ENCODE measurements at places on chromosomes 2 and 18.

DNA sequence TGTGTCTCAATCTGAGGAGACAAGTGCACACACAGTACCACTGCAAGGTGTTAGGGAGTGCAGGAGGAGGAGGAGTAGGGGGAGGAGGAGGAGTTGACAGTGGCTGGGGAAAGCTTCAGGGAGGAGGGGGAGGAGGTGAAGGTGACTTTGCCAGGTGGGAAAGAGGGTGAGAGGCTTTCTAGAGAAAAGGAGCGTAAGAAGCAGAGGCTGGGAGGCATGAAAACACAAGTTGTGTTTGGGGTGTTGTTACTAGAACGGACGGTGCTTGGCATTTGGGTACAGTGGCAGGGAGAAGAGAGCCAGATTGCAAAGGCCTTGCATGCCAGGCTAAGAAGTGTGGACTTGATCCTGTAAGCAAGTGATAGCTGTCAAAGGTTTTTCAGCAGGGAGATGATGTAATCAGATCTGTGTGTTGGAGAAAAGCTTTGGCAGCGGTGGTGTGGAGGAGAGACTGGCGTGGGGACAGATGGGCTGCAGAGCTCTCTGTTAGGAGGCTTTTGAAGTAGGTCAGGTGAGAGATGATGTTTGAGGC is 16.2 kb downstream of the TANC1 start:
- no peak for DNase-seq

- DNase-seq, result no peak
Measured at GRCh38 chr2:127552336-127552735, 16.9 kb downstream of the MYO7B start.

DNA sequence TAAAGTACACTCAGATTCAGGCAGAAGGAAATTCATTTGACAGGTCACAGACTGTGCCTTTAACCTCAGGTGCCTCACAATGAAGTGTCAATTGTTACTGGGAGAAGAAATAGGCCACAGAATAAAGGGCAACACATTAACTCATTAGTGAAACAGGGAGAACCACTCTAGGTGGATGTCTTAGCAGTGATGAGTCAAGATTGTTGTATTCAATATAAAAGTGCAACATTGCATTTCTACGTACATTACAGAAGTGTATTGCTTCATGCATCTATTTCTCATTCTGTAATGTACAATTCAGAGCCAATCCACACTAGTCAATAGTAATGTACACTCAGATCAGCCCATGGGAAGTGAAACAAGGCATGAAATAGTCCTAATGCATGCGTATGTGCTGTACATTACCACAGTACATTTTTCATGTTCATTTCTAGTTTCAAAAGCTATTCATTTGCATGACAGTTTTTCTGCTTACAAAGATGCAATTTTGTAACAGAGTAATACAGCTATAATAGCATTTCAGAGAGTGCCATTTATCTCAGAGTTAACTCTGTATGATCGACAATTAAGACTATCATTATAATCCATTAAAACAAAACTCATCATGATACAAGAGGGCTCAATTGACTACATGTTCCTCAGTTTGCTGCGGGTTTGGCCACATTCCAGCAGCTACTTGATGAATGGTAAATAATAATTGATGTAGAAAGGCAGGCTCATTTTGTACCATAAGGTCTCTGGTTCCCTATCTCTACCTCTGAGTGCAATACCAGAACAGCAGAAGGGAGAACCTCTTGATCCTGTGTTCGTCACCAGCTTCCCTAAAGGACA is 12.2 kb upstream of the ARL5A start:
- DNase-seq, result no peak

DNA sequence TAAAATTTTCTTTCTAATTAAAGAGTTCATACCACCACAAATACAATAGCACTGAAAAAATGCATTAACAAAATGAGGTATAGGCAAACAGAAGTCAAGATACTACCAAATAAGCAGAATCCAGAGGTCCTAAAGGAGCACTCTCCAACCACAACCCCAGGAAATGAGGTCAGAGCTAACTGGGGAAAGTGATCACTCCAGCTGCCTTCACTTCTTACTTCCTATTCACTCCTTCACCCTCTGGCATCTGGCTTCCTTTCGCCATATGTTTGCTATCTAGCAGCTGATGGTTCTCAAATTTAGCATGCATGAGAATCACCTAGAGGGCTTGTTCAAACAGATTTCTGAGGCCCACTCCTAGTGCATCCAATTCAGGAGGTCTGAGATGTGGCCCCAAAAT is 212.6 kb upstream of the ACVR2A start:
- DNase-seq, result no peak

DNA sequence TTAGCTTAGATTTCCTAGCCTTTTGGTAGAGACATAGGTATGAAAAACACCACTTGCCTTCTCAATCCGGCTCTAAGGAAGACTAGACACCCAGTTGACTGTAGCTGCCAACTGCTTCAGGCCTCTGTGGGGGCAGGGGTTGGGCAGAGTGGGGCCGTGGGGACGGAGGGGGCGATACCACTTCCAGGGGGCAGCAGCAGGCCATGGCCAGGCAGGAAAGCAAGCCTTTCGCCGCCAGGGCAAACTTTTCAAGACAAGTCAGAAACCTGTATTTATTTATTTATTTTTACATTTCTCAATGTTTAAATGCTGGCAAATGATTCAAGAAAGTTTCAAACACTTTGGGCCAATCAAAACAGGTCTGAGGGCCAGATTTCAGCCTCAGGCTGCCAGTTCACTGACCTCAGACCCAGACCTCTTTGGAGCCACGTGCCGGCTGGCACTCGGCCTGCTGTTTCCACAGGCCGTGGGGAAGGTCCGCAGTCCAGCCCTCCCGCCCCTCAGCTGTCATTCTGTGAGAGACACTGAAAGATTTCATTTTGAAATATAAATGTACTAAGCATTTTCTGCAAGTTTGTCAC is 63.8 kb downstream of the MEX3C start:
- no peak for DNase-seq

DNA sequence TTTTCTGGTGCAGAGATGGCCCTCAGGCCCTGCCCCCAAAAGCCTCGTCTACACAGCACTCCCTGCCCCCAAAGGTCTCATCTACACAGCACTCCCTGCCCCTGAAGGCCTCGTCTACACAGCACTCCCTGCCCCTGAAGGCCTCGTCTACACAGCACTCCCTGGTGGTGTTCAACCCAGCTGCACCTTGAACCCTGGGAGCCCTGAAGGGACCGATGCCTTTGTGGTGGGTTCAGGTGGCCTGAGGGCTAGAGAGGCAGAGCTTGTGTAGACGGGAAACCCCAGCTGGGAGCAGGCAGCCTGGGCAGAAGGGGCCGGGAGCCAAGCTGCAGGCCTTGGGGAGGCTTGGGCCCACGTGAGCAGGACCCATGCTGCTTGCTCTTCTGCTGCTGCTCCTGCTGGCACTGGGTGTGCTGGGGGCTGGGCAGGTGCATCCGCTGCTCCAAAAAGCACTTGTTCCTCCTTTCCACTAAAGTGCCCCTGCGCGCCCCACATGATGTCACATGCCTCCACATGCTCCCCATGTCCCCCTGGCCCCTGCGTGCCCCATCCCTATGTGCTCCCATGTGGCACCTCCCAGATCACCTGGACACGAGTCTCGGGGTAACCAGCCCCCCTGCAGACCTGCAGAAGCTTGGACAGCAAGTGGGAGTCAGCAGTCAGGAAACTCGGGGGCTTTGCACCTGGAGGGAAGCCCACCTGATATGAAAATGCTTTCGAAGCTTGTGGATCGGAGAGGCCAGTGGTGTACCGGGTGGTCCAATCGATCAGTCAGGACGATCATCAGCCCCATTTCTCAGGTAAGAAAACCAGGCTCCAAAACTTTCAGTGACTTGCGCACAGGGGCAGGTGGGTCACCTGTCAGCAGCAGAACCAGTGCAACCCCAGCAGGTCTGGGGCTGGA is 94.9 kb upstream of the CTDP1 start:
- no peak for DNase-seq

- no peak for DNase-seq
Measured at GRCh38 chr2:109636317-109636716, 22.2 kb downstream of the SOWAHC start.

- DNase-seq, result no peak
Measured at GRCh38 chr2:33511141-33511540, 34.7 kb downstream of the RASGRP3 start.

GRCh38 chr2:237304763-237305514 is 109.0 kb downstream of the COL6A3 start:
- no peak for DNase-seq

- no peak for DNase-seq
Measured at GRCh38 chr2:98445177-98445682, 572 bp downstream of the INPP4A start.

DNA sequence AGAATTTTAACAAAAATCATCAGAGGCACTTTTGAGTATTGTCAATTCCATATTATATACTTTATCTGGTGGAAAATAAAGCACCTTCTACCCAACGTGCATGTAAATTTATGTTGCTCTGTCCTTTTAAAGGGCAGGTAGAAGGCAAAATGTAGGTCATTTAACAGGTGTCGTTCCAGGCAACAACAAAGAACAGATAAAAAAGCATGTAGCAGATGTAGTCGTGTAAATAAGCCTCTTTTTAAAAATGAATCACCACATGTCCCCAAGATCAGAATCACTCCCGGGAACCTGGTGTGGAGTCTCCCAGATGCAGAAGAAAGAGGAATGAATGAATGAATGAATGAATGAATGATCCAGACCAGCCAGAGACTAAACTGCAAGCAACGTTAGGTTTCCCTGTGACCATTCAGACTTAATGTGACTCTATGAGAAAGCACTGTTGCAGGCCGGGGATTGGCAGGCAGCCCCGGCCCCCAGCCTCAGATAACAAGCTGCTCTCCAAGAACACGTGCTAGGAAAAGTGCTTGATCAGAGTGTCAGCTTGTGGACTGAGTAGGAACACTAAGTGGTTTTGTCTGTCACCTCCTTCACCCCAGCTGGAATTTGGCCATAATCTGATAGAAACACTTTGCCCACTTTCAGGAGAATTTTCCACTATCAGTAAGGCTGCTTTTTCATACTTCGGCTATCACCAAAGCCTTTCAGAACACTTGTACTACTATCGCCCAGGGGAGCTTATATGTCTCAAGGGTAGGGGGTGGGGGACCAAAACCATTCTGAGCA is 100.6 kb downstream of the CDK15 start:
- no peak for DNase-seq

DNA sequence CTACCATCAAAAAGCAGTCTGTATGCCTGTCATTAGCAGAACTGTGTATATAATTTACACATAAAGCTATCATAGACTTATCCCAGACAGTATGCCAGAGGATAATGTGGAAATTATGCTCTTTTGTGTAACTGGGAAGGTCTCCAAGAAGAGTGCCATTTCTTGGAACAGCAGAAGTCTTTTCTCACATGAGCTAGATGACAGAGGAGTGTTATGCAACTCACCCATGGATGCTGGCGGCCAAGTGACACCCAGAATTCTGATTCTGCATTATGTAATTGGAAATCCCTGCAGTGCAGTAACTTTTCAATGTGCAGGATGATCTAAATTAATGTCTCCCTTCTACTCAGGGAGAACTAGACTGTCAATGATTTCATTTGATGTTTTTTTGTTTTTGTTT is 160.0 kb downstream of the UBE2E3 start:
- no peak for DNase-seq

- DNase-seq, result no peak
Measured at GRCh38 chr2:59206361-59206760, 965.2 kb upstream of the FANCL start.

- no peak for DNase-seq
Measured at GRCh38 chr2:86037141-86037794, 68.4 kb downstream of the POLR1A start.

DNA sequence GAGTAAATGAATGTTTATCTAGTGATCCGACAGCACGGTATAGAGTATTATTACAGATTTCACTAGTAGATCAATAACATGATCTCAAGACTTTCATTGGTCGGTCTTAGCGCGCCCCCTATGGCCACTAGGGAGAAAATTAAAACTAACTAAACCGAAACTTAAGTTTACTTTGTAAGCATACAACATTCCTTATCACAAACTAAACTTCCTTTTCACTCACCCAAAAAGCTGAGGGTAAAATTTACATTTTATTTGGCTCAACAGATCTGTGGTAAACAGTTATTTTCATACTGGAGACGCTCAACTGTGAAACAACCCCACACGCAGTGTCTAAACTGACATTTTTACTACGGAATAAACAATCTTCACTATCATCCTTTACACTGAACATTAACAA is 215.6 kb upstream of the MAP2 start:
- peak; percentile 45 for DNase-seq

DNA sequence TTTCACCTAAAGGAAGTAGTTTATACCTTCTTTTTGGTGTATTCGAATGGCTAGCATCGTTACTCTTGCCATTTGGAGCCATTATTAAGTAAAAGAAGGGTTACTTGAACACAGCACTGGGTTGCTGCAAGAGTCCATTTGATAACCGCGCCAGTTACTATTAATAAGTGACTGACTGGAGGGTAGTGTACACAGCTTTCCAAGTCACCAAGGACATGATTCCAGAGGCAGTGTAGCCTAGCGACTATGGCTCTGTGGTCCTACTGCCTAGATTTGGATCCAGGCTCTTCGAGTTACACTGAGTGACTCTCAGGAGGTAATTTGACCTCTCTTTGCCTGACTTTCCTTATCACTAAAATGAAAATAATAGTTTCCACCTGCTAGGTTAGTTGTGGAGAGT is 206.8 kb downstream of the MEIS1 start:
- DNase-seq, result no peak

DNA sequence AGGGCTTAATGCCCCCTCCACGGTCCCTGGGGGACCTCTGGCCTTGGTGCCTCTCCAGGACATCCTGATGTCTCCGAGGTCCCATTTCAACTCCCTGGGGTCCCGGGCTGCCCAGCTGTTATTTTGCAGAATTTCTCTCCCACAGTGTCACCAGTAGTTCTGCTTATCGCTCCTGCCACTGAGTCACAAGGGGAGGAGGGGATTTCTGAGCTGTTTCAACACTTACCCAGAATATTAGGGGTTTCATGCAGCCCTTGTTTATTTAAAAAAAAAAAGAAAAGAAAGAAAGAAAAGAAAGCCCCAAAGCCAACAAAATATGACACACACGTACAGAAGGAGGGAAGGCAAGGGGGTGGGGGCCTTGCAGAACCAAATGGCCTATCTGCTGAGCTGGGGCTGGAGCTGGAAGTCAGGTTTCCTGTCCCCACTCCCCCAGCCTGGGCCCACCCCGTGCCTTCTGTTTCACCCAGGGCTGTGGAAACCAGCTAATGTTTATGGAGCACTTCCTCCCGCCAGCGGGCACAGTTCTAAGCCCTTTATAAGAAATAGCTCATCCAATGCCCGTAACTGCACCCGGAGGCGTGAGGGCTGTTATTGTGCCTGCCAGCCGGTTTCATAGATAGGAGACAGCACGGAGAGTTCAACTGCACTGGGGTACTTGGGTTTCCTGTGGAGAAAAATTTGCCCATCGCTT is 8.4 kb upstream of the ARID5A start:
- DNase-seq, result no peak
